ENCODE measurements at places on chromosomes 16 and 17. TPM values are rescaled to one million over a fixed set of nuclear protein-coding genes. Genes with fewer than 3 reads are reported as not detected.
A peak's percentile ranks its signal among the peaks of the same experiment; 100 is the strongest.

GRCh38 chr16:19346335-19346922 is 60.9 kb downstream of the CLEC19A start:
- H3K4me3 ChIP-seq: no peak overlapping the region
- H3K4me1 ChIP-seq: no peaks in the 10 kb centered on the region
- H3K27ac ChIP-seq: no peak overlapping the region
- no peak for DNase-seq
- H3K27me3 ChIP-seq: no peaks in the 10 kb centered on the region

The HS3ST6 gene
- not detected for total RNA-seq

DNA sequence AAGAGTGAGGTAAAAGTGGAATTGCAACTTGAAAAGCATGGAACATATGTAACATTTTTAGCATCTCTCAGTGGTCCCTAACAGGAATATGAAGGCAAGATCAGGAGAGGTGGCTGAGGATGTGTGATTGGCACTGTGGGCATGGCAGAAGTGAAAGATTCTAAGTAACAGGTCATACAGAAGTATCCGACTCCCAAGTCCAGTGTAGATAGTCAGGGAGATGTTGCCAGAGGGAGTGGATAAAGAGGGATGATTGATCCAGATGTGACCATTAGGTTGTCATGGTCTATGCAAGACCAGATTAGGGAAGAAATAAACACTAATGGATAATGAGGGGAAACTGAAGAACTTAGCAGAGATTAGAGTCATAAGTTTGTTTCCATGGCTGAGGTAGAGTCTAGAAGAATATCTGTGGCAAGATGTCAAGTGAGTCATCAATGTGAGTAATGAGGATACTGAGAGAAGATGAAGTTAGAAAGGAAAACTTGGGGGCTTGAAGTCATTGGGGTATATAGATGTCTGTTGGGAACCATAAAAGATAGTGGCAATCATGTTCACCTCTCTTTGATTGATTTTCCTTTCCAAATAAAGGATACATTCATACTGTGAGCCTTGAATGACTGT is 23.9 kb upstream of the CAPNS2 start:
- H3K4me3 ChIP-seq: no peak overlapping the region
- no peak for DNase-seq
- H3K27me3 ChIP-seq: no peaks in the 10 kb centered on the region
- no peaks in the 10 kb centered on the region for H3K36me3 ChIP-seq
- H3K27ac ChIP-seq: no peak overlapping the region
- H3K4me1 ChIP-seq: no peaks in the 10 kb centered on the region

- H3K36me3 ChIP-seq: no peaks in the 10 kb centered on the region
- H3K27ac ChIP-seq: no peak overlapping the region
- no peak for DNase-seq
Observed at GRCh38 chr17:82384051-82384729, 12.6 kb downstream of the UTS2R start.

GRCh38 chr17:16934133-16934795 is 37.7 kb downstream of the TNFRSF13B start:
- H3K27ac ChIP-seq: no peak overlapping the region
- H3K27me3 ChIP-seq: no peaks in the 10 kb centered on the region
- DNase-seq: no peak
- H3K4me1 ChIP-seq: no peaks in the 10 kb centered on the region

The TMEM100 gene
- total RNA-seq: 14.5 TPM

DNA sequence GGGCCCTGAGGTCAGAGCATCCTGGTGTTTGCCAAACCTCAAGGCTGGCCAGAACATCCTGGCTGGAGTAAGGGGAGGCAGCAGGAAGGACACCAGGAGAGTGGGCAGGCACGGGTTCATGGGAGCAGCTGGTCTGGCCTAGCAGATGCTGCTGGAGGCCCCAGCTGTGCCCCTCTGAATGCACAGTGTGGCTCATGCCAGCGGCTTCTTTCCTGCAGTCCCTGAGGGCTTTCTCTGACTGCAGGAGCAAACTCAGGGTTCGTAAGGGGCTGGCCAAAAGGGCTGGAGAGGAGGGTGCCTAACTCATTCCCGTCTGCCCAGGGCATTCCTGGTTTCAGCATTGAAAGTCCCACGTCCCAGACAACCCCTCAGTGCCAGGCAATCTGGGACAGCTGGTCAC is 78.7 kb downstream of the ZDHHC7 start:
- H3K36me3 ChIP-seq: no peaks in the 10 kb centered on the region
- H3K4me3 ChIP-seq: no peak overlapping the region
- no peak for DNase-seq
- peaks cover 29% of the 10 kb centered on the region for H3K4me1 ChIP-seq
- no peaks in the 10 kb centered on the region for H3K27me3 ChIP-seq
- no peak overlapping the region for H3K27ac ChIP-seq

- peak within 1 kb of the TSS; percentile 89 for H3K27ac ChIP-seq
- H3K27me3 ChIP-seq: no peaks in the 10 kb centered on the region
- peaks cover 5% of the 10 kb centered on the region for H3K4me1 ChIP-seq
- H3K4me3 ChIP-seq: peak within 1 kb of the TSS; percentile 86
Observed at GRCh38 chr17:28728364-28729200, at the start of gene NEK8. TSS of gene NEK8 (plus strand) at chr17:28728788. CDS start at chr17:28728814, 26 bp downstream.

- H3K4me1 ChIP-seq: no peaks in the 10 kb centered on the region
- no peak overlapping the region for H3K27ac ChIP-seq
- DNase-seq: no peak
- H3K4me3 ChIP-seq: no peak overlapping the region
Observed at GRCh38 chr17:43094129-43094835, 30.9 kb downstream of the BRCA1 start.

The CMTM2 gene
- total RNA-seq: 0.38 TPM

DNA sequence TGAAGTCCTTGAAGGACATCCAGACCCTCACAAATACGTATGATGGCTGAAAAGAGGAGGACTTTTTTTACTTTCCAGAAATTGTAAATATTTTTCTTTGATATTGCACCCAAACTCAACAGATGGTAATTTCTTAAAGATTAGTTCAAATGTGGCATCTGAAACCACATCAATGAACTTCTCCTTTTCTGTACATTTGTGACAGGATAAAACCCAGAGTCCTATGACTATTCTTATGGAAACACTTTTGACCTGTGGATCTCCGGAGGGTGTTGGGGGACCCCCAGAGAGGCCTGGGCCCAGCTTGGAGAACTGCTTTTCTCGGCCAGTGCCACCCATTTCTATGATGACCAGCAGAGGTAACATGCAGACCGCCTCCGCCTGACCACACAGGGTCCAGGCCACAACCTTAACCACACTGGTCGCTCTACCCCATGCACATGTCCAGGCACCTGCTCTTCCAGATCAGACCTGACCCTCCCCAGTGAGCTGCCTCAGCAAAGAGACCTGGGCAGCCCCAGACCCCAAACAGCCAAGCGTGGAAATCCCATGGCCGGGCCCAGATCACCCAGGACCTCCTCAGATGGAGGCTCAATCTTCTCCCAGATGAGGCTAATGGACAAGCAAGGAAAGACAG is 22.7 kb downstream of the RPH3AL start:
- no peak overlapping the region for H3K4me3 ChIP-seq
- peaks cover 8% of the 10 kb centered on the region for H3K4me1 ChIP-seq
- H3K27ac ChIP-seq: no peak overlapping the region
- DNase-seq: peak; percentile 26
- no peaks in the 10 kb centered on the region for H3K27me3 ChIP-seq
- H3K36me3 ChIP-seq: no peaks in the 10 kb centered on the region

The SPAG7 gene
- 38.6 TPM for total RNA-seq

- no peaks in the 10 kb centered on the region for H3K27me3 ChIP-seq
- no peak overlapping the region for H3K4me3 ChIP-seq
- H3K27ac ChIP-seq: no peak overlapping the region
- no peaks in the 10 kb centered on the region for H3K4me1 ChIP-seq
- H3K36me3 ChIP-seq: no peaks in the 10 kb centered on the region
- DNase-seq: no peak
Observed at GRCh38 chr17:39965017-39965699, 2.4 kb downstream of the GSDMA start.

DNA sequence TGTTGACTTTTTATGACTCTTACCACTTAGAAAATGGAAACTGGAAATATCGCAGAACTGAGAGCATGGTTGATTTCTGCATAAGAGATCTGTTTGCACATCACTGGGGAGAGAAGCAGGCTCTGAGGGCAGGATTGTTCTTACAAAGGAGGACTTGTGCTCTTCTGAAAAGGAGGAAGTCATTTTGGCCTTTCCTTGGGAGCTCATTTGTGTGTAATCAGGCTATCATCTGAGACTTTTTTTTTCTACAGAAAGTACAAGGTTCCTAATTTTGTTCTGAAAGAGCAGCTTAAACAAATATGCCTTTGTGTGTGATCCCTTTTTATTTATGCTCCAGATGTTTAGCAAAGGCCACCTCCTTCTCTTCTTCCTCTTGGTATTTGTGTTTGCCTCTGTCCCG is 145.7 kb upstream of the CACNG5 start:
- no peaks in the 10 kb centered on the region for H3K27me3 ChIP-seq
- no peak for DNase-seq
- H3K4me3 ChIP-seq: no peak overlapping the region
- H3K4me1 ChIP-seq: peaks cover 7% of the 10 kb centered on the region

DNA sequence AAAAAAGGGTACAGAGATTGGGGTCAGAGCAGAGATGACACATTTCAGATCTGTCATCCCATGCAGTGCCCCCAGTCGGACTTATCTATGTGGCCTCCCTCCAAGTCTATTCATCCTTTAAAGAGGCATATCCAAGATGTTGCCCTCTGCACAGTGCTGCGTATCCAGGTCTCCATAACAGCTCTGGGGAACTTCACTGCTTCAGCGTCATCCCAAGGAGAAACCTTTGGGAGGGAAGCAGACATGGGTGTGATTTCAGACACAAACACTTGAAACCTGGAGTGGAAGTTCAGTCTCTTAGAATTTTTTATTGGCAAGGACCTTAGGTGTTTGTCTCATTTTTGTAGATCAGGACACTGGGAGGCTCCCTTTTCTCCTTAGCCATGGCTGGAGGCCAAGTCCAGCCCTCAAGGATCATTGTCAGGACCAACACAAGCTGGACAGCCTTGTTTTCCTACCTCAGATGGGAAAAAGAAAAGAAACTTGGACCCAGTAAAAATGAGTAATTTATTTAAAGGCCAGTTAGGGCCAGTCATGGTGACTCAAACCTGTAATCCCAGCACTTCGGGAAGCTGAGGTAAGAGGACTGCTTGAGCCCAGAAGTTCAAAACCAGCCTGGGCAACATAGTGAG is 23.9 kb upstream of the NLK start:
- H3K4me1 ChIP-seq: peaks cover 2% of the 10 kb centered on the region
- DNase-seq: no peak
- H3K27me3 ChIP-seq: no peaks in the 10 kb centered on the region
- H3K36me3 ChIP-seq: no peaks in the 10 kb centered on the region
- no peak overlapping the region for H3K4me3 ChIP-seq

The TMEM256 gene
- 133 TPM for total RNA-seq

- H3K27me3 ChIP-seq: no peaks in the 10 kb centered on the region
- H3K4me3 ChIP-seq: no peak overlapping the region
- H3K4me1 ChIP-seq: no peaks in the 10 kb centered on the region
- H3K27ac ChIP-seq: no peak overlapping the region
- no peaks in the 10 kb centered on the region for H3K36me3 ChIP-seq
Observed at GRCh38 chr16:84517366-84517765, 12.9 kb upstream of the MEAK7 start.

GRCh38 chr17:8002721-8003593 is 542 bp downstream of the GUCY2D start:
- H3K27ac ChIP-seq: no peak overlapping the region
- no peak for DNase-seq
- H3K4me3 ChIP-seq: no peak overlapping the region
- no peaks in the 10 kb centered on the region for H3K4me1 ChIP-seq
- H3K36me3 ChIP-seq: no peaks in the 10 kb centered on the region

- H3K36me3 ChIP-seq: no peaks in the 10 kb centered on the region
- peak overlapping the region; percentile 40 for H3K27ac ChIP-seq
- H3K4me3 ChIP-seq: peak overlapping the region; percentile 46
- H3K27me3 ChIP-seq: no peaks in the 10 kb centered on the region
Observed at GRCh38 chr17:8126491-8127066, 2.7 kb upstream of the HES7 start.

GRCh38 chr17:10776381-10776780 is 27.5 kb downstream of the TMEM238L start:
- no peak overlapping the region for H3K4me3 ChIP-seq
- no peaks in the 10 kb centered on the region for H3K27me3 ChIP-seq
- no peak overlapping the region for H3K27ac ChIP-seq

The PTX4 gene
- total RNA-seq: 0.40 TPM

The FOXO3B gene
- total RNA-seq: 12.5 TPM
